ENCODE measurements at places on chromosomes 3 and 15.

DNA sequence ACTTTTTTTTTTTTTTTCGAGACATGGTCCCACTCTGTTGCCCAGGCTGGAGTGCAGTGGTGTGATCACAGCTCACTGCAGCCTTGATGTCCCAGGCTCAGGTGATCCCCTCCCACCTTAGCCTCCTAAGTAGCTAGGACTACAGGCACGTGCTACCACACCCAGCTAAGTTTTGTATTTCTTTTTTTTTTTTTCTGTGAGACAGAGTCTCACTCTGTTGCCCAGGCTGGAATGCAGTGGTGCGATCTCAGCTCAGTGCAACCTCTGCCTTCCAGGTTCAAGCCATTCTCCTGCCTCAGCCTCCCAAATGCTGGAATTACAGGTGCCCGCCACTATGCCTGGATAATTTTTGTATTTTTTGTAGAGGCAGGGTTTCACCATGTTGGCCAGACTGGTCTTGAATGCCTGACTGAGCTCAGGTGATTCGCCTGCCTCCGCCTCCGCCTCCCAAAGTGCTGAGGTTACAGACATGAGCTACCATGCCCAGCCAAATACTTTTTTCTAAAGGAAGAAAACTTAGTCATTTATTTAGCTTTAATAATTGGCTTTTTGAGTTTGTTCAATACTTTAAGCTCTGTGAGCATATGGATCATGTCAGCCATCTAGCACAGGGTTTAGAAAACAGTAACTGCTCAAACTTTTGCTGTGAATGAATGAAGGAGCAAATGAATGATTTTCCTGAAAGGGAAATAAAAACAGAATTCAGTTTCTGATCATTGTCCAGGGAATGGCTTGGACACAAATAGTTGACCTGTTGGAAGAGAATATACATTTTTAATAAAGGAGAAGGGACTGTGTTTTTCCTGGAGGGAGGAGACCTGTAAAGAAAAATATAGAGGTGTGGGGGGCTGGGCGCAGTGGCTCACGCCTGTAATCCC lies 26.0 kb downstream of the UBE2E1 start:
- no peak for DNase-seq

GRCh38 chr3:108225221-108225620 lies 3.0 kb upstream of the IFT57 start:
- no peak for DNase-seq

DNA sequence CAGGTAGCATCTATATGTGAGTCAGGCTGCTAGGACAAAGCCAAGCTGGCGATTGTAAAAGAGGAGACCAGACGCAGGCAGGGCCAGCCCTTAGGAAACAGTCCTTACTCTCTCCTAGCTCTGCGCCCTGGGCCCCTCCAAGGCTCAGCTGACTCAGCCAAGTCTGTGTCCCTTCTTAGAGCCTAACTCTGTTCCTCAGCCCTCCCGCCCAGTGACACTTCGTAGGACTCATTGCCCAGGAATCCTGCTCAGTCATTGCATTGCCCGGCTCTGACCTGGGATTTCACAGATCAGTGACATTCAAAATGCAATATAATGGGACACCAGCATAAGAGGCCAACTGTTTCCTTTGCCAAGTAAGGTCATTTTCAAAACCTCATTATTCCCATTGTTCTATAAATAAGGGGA lies 244.2 kb downstream of the TLE3 start:
- no peak for DNase-seq

GRCh38 chr3:6994081-6994668 lies 133.3 kb downstream of the GRM7 start:
- no peak for DNase-seq

DNA sequence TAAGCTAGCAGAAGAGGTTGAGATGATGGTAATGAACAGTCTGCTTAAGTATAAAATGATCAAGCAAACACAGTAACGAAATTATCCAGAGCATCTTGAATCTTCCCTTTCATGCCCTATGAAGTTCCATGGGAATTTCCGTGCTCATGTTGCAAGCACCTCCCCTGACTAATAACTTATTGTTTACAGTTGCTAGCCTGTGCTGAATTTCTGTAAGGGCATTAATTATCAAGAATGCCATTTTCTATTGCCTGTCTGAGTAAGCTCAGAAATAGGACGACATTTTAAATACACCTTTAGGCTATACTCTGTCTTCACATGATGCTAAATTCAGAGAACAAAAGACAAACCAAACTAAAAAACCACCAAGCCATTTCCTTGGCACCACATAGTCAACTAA lies 257.5 kb upstream of the LRTM1 start:
- no peak for DNase-seq

DNA sequence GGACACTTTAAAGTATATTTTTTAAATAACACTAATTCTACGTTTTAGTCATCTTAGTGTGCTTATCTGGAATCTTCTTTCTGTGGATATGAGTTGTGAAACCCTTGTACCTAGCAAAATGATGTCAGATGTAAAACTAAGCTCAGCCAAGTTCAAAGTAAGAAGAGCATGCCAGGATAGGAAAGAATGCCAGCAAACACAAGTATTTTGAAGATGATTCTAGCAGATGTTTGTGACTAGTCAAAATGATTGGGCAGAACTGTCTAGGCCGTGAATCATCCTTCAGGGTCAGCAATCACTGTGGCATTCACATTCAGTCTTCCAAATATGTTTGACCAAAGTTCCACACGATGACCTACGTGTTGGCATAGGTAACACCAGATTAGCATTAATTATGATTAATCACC lies 5.4 kb upstream of the PLOD2 start:
- no peak for DNase-seq

DNA sequence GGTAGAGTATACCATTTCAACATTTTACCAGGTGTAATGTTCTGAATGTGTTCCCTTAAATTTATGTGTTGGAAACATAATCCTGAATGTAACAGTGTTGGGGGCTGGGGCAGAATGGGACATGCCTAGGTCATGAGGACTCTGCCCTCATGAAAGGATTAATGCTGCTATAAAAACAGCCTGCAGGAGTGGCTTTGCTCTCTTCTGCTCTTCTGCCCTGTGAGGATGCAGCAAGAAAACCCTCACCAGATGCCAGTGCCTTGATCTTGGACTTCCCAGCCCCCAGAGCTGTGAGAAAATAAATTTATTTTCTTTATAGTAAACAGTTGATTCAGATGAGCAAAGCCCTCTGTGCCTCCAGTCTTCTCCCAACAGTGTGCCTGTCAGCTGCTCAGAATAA lies 326.0 kb upstream of the ONECUT1 start:
- no peak for DNase-seq

- DNase-seq, result no peak
Observed at GRCh38 chr3:19738846-19739245, 195.2 kb downstream of the EFHB start.

- no peak for DNase-seq
Observed at GRCh38 chr3:73072634-73073033, 11.2 kb downstream of the EBLN2 start.

- DNase-seq, result no peak
Observed at GRCh38 chr3:178851564-178851963, 220.0 kb downstream of the ZMAT3 start.

DNA sequence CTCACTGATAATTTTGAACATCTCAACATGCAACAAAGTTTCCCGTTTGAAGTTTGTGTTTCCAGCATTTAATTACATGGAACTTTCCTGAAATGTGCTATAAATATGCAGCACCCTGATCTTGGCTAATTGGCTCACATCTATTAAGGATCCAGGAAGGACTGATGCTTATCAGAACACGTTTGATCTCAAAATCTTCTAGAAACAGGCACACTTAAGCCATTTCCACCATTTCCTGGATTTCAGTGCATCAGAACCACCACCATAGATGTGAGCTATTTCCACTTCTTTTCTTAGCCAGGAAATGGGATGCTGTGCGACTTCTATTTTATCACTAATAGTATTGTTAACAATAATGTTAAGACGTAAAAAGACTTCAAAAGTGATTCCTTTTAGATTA lies 228.9 kb downstream of the FEZF2 start:
- DNase-seq, result no peak

DNA sequence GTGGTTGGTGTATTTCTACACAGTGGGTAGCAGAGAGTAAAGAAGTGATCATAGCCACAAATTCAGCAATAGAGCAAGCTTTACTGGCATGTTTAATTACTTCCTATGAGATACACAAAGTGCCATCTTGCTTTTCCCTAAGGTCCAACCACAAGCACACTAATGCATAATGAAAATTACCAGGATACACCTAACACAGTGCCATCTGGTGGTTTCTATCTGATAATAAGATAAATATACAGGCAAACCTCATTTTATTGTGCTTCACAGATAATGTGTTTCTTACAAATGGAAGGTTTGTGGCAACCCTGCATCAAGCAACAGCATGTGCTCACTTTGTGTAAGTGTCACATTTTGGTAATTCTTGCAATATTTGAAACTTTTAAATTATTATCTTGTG lies 223.0 kb downstream of the NSUN3 start:
- no peak for DNase-seq

- no peak for DNase-seq
Observed at GRCh38 chr3:196813903-196814302, 53.8 kb upstream of the SENP5 start.

- no peak for DNase-seq
Observed at GRCh38 chr3:10515884-10516495, 10.6 kb upstream of the ATP2B2 start.

- DNase-seq, result no peak
Observed at GRCh38 chr3:158205994-158206393, 96.1 kb downstream of the RSRC1 start.

DNA sequence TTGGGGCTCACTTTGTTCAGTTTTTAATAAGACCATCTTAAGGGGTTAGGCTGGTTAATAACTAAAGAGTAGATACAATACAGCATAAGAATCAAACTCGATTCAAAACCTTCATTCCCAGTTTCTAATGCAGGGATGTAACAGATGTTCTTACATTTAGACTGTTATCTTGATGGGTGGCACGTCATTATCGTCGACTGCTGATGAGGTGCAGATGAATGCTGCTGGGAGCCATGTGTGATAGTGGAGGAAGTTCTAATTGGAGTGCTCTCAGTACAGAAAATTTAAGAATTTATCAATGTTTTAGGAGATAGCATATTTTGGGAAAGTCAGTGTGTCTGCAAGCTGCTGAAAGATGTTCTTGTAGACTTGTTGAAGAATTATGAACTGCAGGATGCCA lies 331.5 kb downstream of the PTPRG start:
- DNase-seq, result no peak

- no peak for DNase-seq
Observed at GRCh38 chr3:53763353-53763752, 82.9 kb downstream of the CHDH start.

- no peak for DNase-seq
Observed at GRCh38 chr3:22660606-22661005, 542.5 kb upstream of the UBE2E2 start.

- DNase-seq, result no peak
Observed at GRCh38 chr3:151321526-151321925, 4.9 kb upstream of the GPR87 start.

- DNase-seq, result no peak
Observed at GRCh38 chr3:107870943-107871638, 219.7 kb downstream of the CD47 start.

- no peak for DNase-seq
Observed at GRCh38 chr3:101813817-101814440, 34.9 kb downstream of the NXPE3 start.

DNA sequence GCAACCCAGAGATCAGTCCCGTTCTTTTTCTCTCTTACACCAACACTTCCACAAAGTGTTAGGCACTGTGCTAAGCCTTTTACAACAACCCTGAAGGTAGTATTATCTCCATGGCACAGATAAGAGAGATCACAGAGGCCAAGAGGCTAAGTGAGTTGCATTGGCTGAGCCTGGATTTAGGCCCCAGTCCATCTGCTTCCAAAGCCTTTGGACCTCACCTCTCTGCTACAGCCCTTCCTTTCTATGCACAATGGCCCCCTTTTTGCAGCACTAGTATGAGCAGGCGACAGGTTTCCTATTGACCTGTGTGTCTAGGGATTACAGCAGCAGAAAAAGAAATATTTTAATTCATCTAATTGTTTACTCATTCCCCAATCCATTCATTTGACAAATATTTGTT lies 76.2 kb downstream of the CRYGS start:
- no peak for DNase-seq

- DNase-seq, result no peak
Observed at GRCh38 chr3:131596884-131597283, 94.1 kb upstream of the MRPL3 start.

- no peak for DNase-seq
Observed at GRCh38 chr3:187072511-187072910, 66.8 kb downstream of the RPL39L start.

DNA sequence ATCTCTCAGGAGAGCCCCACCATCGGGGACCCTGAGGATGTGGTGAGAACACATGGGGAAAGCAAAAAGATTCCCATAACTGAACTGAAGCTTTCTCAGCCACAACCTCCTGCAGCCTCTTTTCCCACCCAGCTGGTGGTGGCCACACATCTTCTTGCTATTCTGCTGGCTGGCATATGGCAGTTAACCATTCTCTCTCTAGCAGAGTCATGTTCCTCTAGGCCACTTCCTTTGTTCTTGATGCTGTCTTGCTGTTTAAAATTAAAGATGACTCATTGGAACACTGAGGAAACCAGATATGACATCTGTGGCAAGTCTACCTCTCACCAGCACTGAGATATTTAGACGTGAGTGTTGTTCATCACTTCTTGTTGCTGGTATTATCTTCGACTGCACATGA lies 180.3 kb upstream of the ROBO2 start:
- DNase-seq, result no peak

DNA sequence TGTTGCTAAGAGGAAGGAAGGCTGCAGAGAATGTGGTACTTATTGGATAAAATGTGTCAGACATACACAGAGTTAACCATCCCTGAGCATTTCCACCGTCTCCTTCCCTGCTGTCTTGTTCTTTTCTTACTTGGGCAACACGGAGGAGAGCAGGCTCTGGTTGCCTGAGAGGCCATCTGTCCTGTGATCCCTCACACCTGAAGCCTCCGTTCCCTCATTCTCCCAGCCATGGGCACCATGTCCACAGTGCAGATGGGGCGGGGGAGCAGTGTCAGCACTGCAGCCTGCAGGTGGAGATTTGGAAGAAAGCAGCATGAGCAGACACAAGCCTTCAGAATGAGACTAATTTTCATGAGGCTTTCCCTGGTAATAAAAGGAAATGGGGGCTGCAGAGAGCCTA lies 133.7 kb downstream of the CHCHD6 start:
- DNase-seq, result no peak

DNA sequence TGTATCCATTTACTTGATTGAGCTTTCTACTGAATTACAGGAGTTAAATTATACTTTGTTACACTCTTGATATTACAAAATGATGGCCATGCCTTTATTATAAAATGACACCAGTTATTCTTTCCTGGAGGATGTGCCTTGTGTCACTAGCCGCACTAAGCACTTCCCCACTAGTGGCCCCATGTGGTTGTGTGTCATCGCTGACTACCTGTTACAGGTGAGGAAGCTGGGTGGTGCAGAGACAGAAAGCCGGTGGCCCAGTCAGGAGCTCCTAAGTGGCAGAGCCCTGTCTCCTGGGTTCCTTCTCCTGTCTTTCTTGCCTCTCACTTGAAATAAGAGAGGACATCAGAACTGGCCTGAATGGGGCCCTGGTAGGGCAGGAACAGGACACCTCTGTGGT lies 96.8 kb downstream of the IGF1R start:
- no peak for DNase-seq

GRCh38 chr15:79028411-79028964 lies 62.1 kb downstream of the RASGRF1 start:
- no peak for DNase-seq

Measured in NCI-H1417 treated with DMSO at 0.1 percent for 48 hours (cell line).